ENCODE measurements at places on chromosomes 3 and 15. TPM values are rescaled to one million over a fixed set of nuclear protein-coding genes. Genes with fewer than 3 reads are reported as not detected.

Gene COL6A5
- not detected for total RNA-seq

Gene PIERCE2
- total RNA-seq = not detected

DNA sequence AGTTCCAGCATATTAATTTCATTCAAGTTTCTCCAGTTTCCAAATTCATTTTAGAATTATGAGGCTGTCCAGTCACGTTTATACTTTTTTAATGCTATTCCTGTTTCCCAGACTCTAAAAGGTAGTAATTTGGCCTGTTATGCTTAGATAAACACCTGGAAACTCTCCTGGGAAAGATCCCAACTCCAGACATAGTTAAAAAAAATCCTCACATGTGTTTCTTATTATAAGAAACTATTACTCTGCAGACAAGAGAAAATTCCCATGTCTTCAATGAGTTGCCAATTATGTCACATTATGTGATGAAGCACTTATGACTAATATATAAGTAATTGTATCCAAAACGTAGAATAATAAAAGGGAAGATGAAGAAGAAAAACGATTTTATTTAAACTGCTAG, 137.1 kb upstream of the TMC3 start:
- no peak overlapping the region for H3K4me3 ChIP-seq
- peaks cover 18% of the 10 kb centered on the region for H3K4me1 ChIP-seq
- no peaks in the 10 kb centered on the region for H3K27me3 ChIP-seq
- no peak for DNase-seq

- H3K4me3 ChIP-seq = no peak overlapping the region
- peak; percentile 49 for DNase-seq
- no peaks in the 10 kb centered on the region for H3K27me3 ChIP-seq
- H3K36me3 ChIP-seq = no peaks in the 10 kb centered on the region
Observed at GRCh38 chr3:104628185-104628789, 738.4 kb upstream of the ALCAM start.

Gene TMEM41A
- 10.3 TPM for total RNA-seq

DNA sequence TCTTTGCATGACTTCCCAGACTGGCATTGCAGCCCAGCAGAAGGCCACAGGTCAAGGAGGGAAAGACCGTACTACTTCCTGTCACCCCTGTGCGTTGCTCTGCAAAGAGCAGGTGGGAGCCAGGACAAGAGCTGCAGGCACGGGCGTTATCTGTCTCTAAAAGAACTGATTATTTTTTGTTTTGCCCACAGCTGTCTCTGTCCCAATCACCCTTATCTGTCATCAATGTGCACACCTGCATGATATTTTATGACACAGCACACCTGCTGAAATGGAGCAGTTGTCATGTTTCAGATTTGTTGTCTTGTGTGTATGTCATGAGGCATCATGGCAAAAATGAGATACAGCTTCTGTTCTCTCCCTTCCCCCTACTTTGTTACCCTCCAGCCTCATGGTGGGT, 58.8 kb downstream of the SLCO3A1 start:
- no peaks in the 10 kb centered on the region for H3K4me1 ChIP-seq
- H3K36me3 ChIP-seq = no peaks in the 10 kb centered on the region
- no peak for DNase-seq
- H3K27me3 ChIP-seq = no peaks in the 10 kb centered on the region
- H3K4me3 ChIP-seq = no peak overlapping the region
- H3K27ac ChIP-seq = no peak overlapping the region

- no peaks in the 10 kb centered on the region for H3K27me3 ChIP-seq
- peak overlapping the region; percentile 51 for H3K4me3 ChIP-seq
- no peaks in the 10 kb centered on the region for H3K36me3 ChIP-seq
- peaks cover 10% of the 10 kb centered on the region for H3K4me1 ChIP-seq
- peak overlapping the region; percentile 90 for H3K27ac ChIP-seq
- no peak for DNase-seq
Observed at GRCh38 chr3:87088430-87088992, 97.6 kb upstream of the VGLL3 start.

DNA sequence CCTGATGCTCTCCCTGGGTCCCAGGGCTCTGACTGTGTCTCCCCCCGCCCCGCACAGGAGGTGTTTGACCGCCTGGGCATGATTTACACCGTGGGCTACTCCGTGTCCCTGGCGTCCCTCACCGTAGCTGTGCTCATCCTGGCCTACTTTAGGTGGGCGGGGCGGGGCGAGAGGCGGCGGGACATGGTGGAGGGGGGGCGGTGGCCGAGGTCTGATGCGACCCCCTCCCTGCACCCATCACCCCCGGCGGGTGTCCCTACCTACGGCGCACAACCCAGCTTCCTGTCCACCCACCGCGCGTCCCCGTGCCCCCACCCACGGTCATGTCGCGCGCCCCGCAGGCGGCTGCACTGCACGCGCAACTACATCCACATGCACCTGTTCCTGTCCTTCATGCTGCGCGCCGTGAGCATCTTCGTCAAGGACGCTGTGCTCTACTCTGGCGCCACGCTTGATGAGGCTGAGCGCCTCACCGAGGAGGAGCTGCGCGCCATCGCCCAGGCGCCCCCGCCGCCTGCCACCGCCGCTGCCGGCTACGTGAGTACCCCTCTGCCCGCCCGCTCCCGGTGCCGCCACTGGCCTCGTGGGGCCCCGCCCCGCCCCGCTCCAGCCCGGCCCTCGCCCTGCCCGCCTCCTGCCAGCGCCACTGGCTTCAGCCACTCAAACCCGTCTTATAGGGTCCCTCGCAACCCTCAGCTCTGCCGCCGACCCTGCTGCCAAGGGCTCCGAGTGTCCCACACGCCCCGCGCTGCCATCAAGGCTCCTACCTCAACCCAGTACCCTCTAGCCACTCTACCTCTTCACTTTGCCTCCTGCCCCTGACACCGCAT, 21.0 kb downstream of the PTH1R start:
- no peaks in the 10 kb centered on the region for H3K36me3 ChIP-seq
- H3K27me3 ChIP-seq = no peaks in the 10 kb centered on the region
- no peaks in the 10 kb centered on the region for H3K4me1 ChIP-seq
- no peak overlapping the region for H3K4me3 ChIP-seq
- DNase-seq = no peak

Gene VILL
- 0.16 TPM for total RNA-seq

Gene COL8A1
- 42.2 TPM for total RNA-seq

DNA sequence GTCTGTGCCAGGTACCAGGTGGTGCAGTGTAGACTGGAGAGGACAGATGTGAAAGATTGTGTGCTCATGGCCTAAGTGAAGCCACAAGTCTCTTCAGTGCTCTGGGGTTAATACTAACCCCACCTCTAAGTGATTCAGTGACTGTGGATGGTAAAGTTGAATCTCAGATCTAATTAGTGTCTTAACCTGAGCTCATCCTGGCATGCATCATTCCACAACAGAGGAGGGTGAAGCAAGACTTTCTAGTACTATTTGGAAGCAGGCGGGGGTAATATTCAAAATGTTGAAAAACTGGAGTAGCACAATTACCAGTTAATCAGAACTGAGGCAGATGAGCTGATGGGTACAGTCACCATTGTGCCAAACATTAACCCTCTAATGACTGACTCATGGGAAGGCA, 2.8 kb upstream of the MESD start:
- no peaks in the 10 kb centered on the region for H3K27me3 ChIP-seq
- no peak overlapping the region for H3K4me3 ChIP-seq
- no peak for DNase-seq
- peaks cover 17% of the 10 kb centered on the region for H3K4me1 ChIP-seq
- H3K36me3 ChIP-seq = peaks cover 8% of the 10 kb centered on the region

DNA sequence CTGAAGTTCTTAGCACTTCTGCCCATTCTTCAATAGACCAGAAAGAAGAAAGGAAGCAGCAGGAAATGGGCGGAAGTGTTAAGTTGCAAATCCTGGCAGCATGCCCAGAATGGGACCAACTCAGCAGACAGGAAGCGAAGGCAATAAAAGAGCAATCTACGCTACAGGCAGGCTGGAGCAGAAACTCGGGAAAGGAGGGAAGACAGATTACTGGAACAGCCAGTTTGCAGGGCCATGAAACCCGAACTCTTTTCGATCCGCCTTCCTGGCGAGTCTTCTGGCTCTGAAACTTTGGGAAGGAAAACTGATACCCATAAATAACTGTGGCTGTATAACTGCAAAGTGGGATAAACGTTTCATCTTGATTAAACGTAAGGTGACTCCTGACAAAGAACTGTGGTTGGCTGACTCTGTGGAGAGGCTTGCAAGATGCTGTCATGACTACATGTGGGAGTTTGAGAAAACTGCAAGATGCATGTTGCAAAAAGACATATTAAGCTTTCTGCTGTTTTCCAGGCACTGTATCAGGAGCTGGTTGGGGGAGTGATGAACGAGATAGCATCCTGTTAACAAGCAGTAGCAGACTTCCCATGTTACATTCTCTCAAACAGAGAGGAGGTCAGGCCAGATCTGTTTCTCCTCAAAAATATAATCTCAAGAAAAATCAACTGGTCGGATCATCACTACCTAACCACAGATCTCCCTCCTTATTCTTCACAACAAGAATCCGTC, 67.8 kb downstream of the FMN1 start:
- DNase-seq = peak; percentile 83
- H3K4me1 ChIP-seq = peaks cover 12% of the 10 kb centered on the region
- no peaks in the 10 kb centered on the region for H3K27me3 ChIP-seq
- no peak overlapping the region for H3K4me3 ChIP-seq
- H3K36me3 ChIP-seq = no peaks in the 10 kb centered on the region

- peaks cover 13% of the 10 kb centered on the region for H3K4me1 ChIP-seq
- H3K4me3 ChIP-seq = peak overlapping the region; percentile 97
- H3K36me3 ChIP-seq = peaks cover 12% of the 10 kb centered on the region
- H3K27me3 ChIP-seq = no peaks in the 10 kb centered on the region
- DNase-seq = peak; percentile 17
- no peak overlapping the region for H3K27ac ChIP-seq
Observed at GRCh38 chr3:39106281-39106811, 1.1 kb downstream of the GORASP1 start.

DNA sequence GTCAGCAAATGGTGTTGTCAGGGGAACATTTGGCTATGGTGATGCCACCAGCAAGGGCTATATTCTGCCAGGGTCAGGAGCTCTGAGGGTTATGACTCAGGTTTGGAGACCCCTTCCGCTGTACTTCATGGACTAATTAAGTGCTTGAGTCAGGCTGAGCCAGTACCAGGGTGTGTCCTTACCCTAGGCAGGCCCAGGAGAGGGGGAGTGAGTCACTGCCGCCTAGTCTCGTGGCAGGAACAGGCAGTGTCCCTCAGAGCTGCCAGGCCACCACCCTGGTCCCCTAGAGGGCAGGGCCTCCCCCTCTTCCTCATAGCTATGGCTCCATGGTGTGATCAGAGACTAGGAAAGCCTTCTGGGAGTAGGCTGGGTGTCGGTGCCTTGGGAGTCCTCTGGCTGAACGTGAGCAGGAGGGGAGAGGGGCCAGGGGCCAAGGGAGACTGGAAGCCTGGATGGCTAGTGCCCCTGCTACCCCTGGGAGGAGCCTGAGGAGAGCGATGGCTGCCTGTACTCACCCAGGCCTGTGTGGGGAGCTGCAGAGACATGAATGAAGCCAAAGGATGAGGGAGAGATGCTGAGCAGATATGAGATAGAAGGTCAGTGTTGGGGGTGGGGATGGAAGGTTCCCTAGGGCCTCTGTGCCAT, 10.6 kb downstream of the MAPKAPK3 start:
- peak; percentile 71 for DNase-seq
- no peak overlapping the region for H3K27ac ChIP-seq
- H3K27me3 ChIP-seq = no peaks in the 10 kb centered on the region
- no peaks in the 10 kb centered on the region for H3K36me3 ChIP-seq
- H3K4me1 ChIP-seq = peaks cover 23% of the 10 kb centered on the region
- H3K4me3 ChIP-seq = no peak overlapping the region

- no peak overlapping the region for H3K4me3 ChIP-seq
- H3K4me1 ChIP-seq = peaks cover 55% of the 10 kb centered on the region
- no peak overlapping the region for H3K27ac ChIP-seq
- H3K36me3 ChIP-seq = peaks cover 82% of the 10 kb centered on the region
- H3K27me3 ChIP-seq = no peaks in the 10 kb centered on the region
- DNase-seq = no peak
Observed at GRCh38 chr3:99870712-99871111, 53.0 kb downstream of the CMSS1 start.

DNA sequence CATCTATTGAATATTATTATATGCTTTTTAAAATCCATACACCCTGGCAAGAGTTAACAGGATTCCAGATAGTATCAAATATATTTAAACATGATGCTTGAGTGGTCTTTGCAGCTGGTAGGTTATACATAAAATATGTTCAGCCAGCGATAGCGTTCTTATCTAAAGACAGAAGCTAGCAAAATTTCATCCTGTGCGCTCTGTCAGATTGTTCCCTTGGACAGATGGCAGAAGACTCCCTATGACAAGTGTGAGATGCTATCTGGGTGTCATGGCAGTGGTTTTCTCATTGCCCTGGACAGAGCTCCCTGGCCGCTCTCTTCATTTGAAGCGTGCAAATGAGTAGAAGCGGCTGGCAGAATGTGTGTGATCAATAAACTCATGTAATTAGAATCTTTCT, 175.2 kb upstream of the SOX14 start:
- peaks cover 5% of the 10 kb centered on the region for H3K27me3 ChIP-seq
- no peaks in the 10 kb centered on the region for H3K36me3 ChIP-seq
- H3K27ac ChIP-seq = no peak overlapping the region
- no peak overlapping the region for H3K4me3 ChIP-seq
- H3K4me1 ChIP-seq = no peaks in the 10 kb centered on the region
- DNase-seq = no peak
